ENCODE measurements at places on chromosomes 12 and 14.

- no peak for DNase-seq
Measured at GRCh38 chr12:65121049-65121955, at the start of gene WIF1. TSS of gene WIF1 (minus strand) at chr12:65121305. CDS start at chr12:65121191, 114 bp downstream.

DNA sequence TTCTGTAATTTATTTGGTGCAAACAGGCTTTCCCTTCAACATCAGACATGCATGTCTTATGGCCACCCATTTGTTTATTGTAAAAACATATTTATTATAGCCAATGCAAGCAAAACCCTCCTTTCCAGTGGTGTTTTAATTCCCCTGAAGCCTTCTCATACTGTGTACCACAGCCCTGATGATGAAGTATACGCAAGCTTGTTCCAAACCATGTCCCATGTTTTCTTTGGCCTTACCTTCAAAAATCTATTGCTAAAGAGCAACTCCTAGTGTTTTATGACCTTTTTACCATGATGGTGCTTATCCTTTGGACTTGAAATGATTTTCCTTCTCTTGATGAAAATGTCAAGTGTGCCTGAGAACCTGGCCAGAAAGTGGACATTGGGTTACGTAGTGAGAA lies 85.9 kb upstream of the CCDC91 start:
- peak; percentile 34 for DNase-seq

- DNase-seq: no peak
Measured at GRCh38 chr12:64767495-64767894, 8.3 kb upstream of the GNS start.

DNA sequence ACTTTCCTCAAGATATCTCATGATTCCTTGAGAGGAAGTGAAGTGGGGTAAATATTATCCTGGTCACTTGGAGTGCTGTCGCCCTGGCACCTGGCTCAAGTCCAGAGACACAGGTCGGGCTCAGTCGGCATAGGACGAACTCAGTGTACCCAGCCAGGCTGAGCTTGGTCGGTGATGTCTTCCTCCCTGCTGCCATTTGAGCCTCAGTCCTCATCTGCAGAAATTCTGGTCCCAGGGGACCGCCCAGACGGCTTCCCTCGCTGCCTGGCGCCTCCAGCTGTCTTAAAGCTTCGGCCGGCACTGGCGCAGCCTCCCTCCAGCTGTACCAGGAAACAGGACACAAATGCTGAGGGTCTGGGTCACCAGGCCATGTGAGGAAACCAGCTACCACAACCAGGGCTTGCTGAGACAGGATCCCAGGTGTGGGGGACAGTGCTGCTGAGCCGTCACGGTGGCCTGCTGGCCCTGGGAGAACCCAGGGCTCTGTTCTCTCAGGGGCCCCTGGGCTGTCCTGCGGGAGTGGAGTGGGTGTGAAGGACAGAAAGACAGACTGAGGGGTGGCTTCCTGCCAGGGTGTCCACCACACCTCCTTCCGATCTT lies 5.0 kb upstream of the KLC1 start:
- no peak for DNase-seq

DNA sequence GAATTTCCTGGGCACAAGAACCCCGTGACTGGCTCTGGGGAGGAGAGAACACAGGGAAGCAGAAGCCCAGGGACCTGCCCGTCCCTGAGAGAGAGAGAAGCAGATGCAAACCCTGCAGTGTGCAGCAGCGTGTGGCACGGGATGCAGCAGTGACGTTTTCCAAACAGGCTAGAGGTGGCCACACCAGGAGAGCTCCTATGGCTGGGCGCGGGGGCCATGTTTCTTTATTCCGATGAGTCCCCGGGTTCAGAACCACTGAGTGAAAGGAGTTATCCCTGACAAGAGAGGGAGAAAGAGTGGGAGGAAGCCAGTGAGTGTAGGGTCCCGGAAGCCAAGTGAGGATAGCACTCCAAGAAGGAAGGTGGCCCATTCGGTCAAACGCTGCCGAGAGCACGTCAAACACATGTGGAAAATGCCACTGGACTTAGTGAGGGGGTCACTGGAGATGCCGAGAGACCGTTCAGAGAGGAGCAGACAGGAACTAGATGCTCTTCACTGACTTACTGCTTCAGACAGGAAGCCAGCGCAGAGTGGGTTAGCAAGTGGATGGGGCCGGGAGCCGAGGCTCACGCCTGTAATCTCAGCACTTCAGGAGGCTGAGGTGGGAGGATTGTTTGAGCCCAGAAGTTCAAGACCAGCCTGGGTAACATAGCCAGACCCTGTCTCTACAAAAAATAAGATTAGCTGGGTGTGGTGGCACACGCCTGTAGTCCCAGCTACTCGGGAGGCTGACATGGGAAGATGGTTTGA lies 123.0 kb downstream of the BCL11B start:
- DNase-seq: no peak

GRCh38 chr12:17215759-17216570 lies 610.0 kb upstream of the LMO3 start:
- no peak for DNase-seq

- DNase-seq: no peak
Measured at GRCh38 chr12:69916544-69917235, 91.7 kb downstream of the MYRFL start.

DNA sequence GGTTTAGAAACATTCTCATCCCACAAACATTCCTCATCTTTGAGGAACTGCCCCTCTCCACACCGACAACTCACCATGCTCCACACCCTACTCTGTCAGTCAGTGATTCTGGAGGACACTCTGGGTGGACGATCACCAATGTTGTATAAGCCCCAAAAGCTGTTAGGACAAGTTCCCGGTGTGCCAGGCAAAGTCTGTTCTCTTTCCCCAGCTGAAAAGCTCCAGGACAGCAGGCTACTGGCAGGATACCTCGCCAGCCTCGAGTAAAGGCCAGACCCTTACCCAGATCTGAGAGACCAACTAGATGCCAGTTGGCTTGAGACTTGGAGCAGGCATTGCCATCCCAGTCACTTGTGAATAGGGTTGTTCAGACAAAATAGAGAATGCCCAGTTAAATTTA lies 12.0 kb downstream of the KRT5 start:
- no peak for DNase-seq

- no peak for DNase-seq
Measured at GRCh38 chr12:85616201-85616600, 220.0 kb downstream of the RASSF9 start.

DNA sequence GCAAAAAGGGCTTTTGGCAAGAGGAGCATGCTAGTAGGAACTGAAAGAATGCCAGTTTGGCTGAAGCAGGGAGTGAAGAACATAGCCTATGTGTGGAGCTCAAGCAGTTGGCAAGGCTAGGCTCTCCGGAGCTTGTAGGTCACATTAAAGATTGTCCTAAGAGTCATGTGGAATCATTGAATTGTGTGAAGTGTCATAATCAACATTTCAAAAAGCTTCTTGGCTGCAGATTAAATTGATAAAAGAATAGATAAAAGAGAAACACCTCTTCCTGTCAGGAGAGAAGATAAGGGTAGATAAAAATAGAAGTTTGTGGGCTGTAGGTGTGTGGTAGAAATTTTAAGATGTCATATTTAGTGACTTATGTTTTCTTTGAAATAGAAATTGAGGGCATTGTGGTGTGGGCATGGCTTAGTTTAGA lies 36.1 kb downstream of the CPSF6 start:
- DNase-seq: no peak

DNA sequence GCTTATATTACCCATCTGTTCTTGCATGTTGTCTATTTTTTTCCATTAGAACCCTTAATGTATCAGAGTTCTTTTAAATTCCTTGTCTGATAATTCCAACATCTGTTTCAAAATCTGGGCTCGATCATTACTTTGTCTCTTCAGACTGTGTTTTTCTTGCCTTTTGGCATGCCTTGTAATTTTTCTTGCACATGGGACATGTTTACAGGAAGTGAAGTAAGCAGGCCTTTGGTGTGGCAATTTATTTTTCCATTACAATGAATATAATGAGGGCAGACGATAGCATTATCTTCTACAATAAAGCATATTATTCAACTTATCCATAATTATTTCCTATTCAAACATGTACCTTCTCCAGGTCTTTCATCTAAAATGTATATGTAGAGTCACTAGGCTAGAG lies 48.3 kb downstream of the STXBP6 start:
- no peak for DNase-seq

DNA sequence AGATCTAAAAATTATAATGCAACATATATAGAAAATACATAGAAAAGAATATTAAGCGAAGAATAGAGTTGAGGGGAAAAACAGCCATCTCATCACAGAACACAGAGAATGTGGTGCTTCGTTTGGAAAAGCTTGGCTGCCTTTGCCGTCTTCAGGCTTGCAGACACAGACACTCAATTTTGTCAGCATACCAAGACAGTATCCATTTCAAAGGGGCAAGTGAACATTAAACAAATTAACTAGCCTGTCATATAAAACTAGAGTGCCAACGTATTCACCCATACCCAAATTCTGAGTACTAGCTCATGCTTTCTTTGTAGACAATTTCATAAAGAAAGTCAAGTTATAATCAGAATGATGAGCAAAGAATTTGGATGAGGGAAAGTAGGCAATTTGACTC lies 40.5 kb downstream of the DMAC2L start:
- no peak for DNase-seq

DNA sequence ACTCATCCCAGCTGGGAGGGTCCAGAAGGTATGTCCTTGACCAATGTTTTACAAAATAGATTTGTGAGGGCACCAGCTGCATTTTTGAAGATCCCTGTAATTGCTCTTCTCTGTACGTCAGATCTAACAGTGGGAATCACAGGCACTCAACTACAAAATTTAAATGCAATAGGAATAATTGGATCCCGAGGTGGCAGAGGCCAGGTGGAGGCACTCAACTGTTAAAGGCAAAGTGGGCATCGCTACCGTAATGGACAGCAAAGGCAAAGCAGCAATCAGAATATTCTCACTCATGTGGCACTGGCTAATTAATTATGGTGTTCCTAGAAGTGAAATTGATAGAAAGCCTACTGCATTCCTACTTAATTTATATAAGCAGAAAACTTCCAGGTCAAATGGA lies 27.9 kb upstream of the PSMC1 start:
- DNase-seq: no peak

GRCh38 chr12:39364196-39364595 lies 78.7 kb downstream of the KIF21A start:
- DNase-seq: no peak

DNA sequence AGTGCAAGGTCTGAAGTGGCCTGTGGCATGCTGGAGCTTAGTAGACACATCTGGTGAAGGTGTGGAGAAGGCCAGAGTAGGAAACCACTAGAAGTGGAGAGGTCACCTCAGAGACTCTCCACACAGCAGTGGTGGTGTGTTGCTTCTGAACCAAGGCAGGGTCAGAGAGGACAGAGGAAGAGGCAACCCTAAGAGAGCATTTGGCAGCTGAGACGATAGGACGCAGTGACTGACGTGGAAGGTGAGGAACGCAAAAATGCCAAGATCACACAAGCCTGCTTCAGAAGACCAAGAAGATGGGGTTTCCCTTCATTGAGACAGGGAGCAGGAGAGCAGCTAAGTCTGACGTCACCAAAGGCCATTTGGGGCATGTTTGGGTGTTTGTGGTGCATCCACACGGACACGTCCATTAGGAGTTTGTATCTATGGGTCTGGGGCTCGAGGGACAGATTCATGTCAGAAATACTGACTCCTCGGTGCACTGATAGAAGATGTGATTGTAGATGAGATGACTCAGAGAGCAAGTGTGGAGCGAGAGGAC lies 338.1 kb downstream of the CACNA1C start:
- no peak for DNase-seq

- DNase-seq: no peak
Measured at GRCh38 chr12:115767916-115768315, 509.6 kb downstream of the MED13L start.

DNA sequence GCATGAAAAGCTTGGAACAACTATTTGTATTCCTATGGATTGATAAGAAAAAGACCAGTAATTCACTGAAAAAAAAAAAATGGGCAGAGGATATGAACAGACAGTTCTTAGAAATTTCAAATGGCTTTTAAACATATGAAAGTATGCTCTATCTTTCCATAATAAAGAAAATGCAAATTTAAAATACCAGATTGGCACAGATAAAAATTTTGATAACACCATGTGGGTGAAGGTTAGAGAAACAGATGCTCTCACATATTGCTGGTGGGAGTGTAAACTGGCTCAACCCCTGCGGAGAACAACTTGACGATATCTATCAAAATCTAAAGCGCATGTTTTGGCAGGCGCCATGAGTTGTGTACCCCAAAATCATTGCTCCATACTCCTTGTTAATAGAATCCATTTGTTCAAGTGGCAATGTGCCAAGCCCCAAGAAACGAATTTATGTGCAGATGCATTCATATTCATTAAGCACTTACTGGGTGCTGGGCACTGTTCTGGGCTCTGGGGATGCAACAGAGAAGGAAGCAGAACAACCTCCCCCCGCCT lies 29.5 kb upstream of the TMPO start:
- DNase-seq: no peak

DNA sequence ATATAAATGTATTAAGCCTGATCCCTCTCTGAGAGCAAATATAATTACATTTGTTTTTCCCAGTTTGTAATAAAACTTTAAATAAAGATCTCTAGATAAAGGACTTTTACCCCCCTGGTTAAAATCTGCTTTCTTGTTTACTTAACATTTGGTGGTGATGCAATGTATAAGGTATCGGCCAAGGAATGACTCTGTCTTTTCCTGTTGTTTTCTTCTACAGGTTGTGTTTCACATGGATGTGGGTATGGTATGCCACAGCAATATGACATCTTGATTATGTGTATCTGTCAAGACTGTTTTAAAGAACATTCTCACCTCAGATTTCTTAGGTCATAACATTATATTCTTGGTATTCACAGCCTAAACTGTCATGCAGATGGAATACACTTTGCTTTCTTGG lies 210.6 kb upstream of the NOVA1 start:
- DNase-seq: no peak

DNA sequence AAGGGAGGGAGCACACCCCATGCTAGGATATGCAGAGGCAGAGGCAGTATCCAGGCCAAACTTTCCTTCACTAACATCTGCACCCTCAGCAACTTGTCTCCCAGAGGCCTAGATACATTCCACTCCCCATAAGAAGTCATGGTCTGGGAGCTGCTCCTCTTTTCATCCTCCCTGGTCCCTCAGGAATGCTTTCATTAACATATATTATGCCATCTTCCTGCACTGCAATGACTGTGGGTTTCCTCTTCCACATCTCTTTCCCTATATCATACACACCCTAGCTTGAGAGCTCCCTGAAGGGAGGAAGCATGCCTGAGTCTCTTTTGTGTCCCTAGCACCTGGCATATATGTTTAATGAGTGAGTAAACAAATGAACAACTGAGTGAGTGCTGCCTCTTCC lies 8.6 kb downstream of the DDN start:
- DNase-seq: no peak

DNA sequence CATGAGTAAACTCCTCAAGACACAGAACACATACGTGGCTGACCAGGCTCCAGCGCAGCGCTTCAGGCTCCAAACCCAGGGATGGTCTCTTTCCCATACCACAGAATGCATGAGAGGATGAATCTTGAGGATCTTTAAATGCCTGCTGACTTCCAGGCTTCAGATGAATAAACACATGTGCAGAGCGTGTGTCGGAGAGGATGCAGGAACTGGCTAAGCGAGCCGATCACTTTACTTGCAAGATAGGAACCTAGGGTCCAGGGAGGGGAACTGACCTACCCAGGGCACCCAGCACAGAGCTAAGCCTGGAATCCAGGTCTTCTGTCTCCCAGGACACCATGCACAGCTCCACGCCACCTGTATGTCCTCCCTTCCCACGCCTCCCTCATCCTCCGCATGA lies 209.8 kb downstream of the BCL11B start:
- DNase-seq: no peak

GRCh38 chr14:76701436-76701835 lies 59.8 kb upstream of the VASH1 start:
- DNase-seq: no peak

- DNase-seq: no peak
Measured at GRCh38 chr14:84874436-84874835, 655.5 kb upstream of the FLRT2 start.
